ENCODE measurements at places on chromosomes 4 and X.

DNA sequence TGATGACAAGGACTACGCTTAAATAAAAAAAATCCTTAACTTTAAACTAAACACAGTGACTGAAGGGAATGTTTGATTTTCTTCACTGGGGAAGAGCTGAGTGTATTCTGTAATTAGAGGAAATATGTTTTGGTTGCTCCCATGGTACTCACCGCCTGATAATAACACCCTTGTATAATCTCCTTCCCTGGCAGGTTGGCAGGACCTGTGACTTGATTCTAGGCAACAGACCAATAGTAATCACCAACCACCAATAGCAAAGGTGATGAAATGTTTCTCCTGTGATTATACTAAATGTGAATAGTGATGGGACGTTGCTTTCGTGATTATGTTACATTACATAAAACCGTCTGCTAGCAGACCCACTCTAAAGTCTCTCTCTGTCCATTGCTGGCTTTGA is 536.8 kb upstream of the CPEB2 start:
- DNase-seq, result no peak

GRCh38 chrX:9279234-9279544 is 185.7 kb upstream of the TBL1X start:
- DNase-seq, result peak; percentile 43

- no peak for DNase-seq
Measured at GRCh38 chr4:1015179-1015578, 3.8 kb downstream of the FGFRL1 start.

DNA sequence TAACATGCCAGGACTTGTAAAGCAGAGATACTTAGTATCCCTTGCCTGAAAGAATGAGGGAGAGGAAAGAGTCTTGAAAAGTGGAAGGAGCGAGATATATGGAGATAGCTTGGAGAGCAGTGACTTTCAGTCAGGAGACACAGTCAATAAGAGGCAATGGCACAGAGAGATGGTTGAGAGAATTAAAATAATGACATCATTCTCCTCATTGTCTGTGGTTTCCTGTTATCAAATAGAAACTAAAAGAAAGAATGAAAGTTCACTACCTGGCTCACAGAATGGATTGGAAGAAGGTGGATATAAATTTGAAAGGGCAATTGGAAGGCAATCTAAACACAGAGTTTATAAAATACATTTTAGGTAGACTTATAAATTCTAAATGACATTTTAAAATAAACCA is 760.2 kb upstream of the AADAT start:
- no peak for DNase-seq

DNA sequence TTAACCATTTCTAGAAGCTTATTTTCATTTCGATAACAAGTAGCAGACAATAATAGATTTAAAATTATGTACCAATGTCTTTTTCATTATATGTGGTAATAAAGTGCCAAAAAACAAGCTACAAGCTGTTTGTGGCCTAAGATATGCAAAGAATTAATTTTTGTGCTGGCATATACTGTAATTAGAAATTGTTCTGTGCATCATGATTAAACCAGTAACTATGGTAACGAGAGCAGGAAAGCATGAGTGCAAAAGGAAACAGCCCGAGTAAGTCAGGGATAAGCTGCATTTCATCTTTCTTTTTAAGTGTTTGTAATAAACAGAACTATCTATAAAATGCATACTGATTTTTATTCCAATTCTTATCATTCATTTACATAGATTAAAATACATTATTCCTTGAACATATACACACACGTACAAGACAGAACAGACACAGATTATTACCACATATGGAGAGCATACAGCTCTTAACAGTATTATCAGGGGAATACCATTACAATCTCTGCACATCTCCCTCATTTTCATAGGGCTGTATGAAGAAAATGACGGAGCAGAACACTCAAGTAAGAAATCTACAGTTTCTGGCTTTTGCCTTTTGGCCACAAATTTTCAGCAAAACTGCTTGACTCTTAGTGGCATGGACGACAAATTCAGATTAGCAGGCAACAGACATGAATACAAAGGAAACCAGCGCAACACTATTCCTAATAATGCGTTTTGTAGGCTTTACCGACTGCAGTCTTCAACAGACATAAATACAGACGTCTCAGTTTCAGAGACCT is 121.3 kb upstream of the WDR17 start:
- no peak for DNase-seq

- no peak for DNase-seq
Measured at GRCh38 chr4:184641022-184641421, 8.2 kb downstream of the CASP3 start.

- no peak for DNase-seq
Measured at GRCh38 chr4:42159271-42160001, 7.0 kb upstream of the BEND4 start.

DNA sequence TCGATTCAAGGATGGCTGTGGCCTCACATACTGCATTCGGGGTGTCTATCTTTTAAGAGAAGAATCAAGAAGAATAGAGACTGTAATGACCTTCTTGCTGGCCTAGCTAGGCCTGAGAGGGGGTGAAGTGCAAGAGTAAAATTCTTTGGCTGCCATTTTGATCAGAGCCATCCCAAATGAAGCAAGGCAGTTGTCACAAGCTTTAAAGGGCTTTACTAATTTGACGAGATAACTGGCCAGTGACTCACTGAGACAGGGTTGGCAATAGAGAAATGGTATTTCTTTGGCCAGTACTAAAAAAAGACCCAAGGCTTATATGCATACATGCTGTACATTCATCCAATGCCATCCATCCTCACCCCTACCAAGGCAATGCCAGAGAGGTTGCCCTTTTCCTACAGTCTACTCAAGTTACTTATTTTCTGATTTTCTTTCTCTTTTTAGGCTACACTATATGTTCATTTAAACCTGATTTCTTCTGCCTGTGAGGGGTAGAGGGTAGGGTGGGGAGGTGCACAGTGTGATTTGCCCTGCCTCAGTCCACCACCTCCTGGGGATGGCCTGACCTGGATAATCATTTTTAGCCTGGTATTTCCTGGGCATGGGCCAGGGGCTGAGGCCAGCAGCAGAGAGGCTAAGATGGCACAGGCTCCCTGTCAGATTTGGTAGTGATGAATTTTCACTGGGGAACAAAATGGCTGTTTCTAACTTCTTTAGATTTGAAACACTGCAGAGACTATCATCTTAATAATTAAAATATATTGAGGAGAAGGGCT is 32.2 kb downstream of the ATG4A start:
- no peak for DNase-seq

DNA sequence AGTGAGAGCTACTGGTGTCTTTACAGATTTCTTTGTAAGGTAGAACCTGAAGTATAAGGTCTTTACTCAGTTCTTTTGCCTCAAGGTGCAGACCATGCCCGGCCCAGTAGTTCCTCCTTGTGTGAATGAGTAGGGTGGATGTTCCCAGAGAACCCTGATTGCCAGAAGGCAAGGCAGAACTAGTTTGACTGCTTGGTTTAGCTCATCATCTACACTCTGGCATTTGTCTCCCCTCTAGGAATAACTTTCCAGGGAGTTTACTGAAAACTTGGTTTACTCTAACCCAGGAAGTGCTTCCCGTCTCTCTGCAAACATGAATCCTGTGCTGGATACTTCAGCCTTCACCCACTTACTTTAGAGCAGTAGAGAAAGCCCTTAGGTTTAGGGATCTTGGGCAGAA is 29.1 kb downstream of the MCUB start:
- no peak for DNase-seq

GRCh38 chr4:3317011-3317655 is 24.3 kb downstream of the RGS12 start:
- no peak for DNase-seq

DNA sequence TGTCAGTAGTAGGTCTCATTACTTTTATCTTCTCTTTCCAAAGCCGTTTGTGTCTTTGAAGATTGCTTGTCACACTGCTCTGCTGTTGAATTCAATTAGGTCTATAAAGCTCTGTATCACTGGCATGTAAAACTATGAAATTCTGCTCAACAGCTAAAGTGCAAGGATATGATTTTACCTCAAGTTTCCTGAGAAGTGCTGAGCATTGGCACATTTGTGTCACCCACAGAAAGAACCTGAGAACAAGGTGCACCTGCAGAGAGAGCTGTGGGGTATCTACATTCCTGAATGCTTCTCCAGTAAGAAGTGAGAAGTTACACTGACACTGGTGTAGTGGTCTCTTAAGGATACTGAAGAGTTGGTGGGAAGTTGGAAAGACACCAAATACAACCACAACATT is 274.0 kb downstream of the INPP4B start:
- no peak for DNase-seq

GRCh38 chr4:57162499-57163019 is 52.4 kb upstream of the IGFBP7 start:
- DNase-seq, result no peak

- no peak for DNase-seq
Measured at GRCh38 chrX:65745427-65745826, 78.0 kb downstream of the MSN start.

- no peak for DNase-seq
Measured at GRCh38 chr4:185559915-185560281, 24.6 kb upstream of the PDLIM3 start.

- no peak for DNase-seq
Measured at GRCh38 chr4:122163301-122163700, 11.2 kb downstream of the BLTP1 start.

GRCh38 chr4:187665086-187665485 is 330.5 kb upstream of the ZFP42 start:
- no peak for DNase-seq

DNA sequence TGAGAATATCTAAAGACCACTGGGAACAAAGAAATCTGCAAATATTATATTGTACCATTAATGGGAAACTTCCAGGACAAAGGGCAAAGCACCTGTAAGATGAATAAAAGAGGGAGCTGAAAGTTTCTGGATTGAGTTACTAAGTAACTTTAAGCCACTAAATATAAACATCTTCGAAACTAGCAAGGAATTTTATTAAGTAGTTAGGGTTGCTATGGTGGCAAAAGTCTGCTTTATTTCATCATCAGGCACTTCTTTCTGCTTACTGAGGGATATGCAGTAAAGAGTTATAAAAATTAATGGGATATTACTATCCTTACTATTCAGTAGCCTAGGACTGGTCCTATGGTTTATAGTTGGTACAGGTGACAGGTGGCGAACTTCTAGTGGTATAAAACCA is 33.0 kb downstream of the SMARCA1 start:
- no peak for DNase-seq

DNA sequence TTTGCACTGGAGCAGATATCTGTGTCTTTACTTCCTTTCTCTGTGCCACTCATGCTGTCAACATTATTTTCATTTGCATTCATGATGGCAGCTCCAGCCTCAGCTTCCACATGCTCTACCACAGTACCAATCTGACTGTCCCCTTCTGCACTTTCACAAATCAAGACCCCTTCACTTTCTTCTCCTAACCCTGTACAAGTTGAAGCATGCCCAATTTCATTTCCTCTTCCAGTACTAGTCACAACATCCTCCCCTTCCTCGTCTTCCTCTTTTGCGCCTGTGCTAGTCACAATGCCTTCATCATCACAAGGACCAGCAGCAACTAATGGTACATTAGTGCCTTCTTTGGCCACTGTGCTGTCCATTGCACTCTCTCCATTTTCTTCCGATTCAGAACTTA is 26.5 kb downstream of the BOD1L1 start:
- DNase-seq, result peak; percentile 50

- peak; percentile 3 for DNase-seq
Measured at GRCh38 chr4:115851918-115852766, 738.7 kb upstream of the NDST4 start.

GRCh38 chr4:3434881-3435685 is 6.7 kb upstream of the HGFAC start:
- DNase-seq, result no peak
